Neural crest cell (in vitro differentiated cells): ENCODE measurements at places on chromosomes 11 and 22.

DNA sequence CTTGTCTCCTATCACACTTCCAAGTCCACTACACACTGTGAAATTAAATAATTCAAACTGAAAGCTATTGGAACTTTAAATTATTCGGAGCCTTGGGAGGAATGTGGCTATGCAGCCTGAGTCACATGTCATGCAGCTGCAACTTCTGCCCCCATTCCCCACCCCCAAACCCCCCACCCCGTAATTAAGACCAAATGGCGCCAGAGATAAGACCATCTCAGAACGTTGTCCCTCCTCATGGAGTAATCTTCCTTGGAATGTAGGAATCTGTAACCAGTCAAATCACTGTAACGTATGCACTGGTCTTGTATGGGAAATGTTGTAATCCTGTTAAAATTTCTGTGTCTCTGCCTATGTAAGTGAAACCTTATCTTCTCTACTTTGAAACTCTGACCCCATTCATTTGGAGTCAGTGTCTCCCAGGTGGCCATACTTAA, 37.0 kb downstream of the GAB2 start:
- DNase-seq, result no peak

GRCh38 chr22:37887584-37888378, 18.3 kb upstream of the MICALL1 start:
- DNase-seq, result no peak

GRCh38 chr11:62444236-62444833, 25.5 kb downstream of the SCGB1A1 start:
- no peak for DNase-seq

GRCh38 chr11:133163463-133164419, 368.6 kb downstream of the OPCML start:
- no peak for DNase-seq

GRCh38 chr11:96622026-96622634, 232.3 kb downstream of the JRKL start:
- DNase-seq, result no peak

DNA sequence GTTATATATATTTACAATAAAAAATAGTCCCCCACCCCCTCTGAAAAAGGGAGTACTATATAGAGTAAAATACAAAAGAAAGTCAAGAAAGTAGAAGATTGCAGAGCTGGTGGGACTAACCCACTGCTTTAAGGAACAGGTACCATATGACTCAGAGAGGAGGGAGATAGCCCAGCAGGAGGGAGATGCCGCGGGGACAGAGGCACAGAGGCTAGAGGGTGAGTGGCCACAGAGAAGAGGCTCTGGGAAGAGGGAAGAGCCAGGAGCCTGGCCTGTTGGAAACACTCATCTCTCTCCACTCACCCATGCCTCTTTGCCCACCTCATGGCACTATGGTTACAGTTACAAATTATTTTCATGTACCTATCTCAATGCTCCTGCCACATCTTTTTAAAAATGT, 53.6 kb upstream of the LYVE1 start:
- no peak for DNase-seq

DNA sequence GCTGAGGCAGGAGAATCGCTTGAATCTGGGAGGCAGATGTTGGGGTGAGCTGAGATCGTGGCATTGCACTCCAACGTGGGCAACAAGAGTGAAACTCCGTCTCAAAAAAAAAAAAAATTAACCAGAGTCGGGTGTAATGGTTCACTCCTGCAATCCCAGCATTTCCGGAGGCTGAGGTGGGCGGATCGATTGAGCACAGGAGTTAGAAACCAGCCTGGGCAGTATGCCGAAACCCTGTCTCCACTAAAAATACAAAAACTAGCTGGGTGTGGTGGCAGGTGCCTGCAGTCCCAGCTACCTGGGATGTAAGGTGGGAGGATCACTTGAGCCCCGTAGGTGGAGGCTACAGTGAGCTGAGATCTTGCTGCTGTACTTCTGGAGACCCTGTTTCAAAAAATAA, 1.5 kb downstream of the RANGAP1 start:
- no peak for DNase-seq

DNA sequence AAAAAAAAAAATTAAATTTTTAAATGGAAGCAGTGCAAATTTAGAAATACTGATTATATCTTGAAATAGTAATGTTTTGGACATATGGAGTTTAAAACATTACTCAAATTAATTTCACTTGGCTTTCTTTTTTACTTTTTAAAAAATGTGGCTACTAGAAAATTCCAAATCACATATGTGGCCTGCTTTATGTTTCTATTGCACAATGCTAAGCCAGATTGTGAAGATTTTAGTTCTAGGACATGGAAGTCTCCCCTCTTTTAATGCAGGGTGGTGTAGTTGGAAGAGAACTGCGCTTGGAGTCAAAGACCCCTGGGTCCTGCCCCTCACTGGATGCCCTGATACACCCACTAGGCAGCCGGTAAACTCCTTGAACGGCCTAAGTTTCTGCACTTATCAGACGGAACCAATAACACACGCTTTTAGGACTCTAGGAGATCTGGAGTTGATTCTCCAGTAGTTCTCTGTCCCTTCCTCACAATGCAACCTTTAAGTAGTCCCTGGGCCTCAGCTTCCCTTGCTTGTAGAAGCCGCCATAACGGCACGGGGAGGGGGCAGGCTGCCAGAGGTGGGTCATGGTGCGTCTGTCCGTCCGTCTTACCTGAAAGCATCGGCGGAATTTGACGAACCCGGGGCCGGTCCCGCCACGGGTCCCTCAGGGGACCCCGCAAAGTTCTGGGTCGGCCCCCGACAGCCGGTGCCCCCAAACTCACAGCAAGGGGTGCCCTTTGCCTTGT, 505 bp downstream of the FAM227A start:
- no peak for DNase-seq

DNA sequence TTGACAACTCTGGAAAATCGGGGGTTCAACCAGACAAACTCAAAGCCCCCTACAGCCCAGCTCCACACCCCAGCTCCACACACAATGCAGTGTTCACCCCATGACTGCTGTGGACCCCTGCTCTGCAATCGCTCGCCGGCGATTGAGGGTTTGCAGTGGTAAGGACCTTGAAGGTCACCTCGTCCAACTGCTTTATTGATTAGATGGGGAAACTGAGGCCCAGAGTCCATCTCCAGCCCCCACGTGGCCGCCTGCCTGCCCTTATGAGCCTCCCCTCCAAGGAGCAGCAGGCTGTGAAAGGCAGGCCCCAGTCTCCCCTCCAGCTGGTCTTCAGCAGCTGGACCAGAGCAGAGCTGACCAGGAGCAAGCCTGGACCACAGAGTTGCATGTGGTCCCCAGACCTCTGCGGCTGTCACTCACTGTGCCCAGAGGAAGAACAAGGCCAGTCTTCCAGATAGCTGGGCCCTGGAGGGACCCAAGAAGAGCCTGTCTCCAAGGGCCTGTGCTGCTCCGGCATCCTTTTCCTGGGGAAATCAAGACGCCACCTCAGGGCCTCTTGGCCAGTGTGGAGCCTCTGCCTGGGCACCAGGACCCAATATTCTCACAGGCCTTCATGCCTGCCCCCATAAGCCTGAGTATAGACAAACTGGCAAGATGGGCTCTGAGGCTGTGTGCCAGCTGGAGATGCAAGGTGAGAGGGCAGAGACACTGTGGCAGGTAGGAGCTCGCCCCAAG, 8.8 kb upstream of the LINC01488 start:
- no peak for DNase-seq
